Stimulated activated CD4-positive, alpha-beta T cell treated with anti-CD3 and anti-CD28 coated beads, TNF-alpha, amount 100 ng/mL, for 4 hours (primary cell): ENCODE measurements at places on chromosomes 5 and 9.

- DNase-seq: no peak
These were observed 157.0 kb downstream of the RGS3 start for GRCh38 chr9:113620377-113621161.

- no peak for DNase-seq
These were observed 5.7 kb downstream of the PHF2 start for GRCh38 chr9:93582115-93582514.

DNA sequence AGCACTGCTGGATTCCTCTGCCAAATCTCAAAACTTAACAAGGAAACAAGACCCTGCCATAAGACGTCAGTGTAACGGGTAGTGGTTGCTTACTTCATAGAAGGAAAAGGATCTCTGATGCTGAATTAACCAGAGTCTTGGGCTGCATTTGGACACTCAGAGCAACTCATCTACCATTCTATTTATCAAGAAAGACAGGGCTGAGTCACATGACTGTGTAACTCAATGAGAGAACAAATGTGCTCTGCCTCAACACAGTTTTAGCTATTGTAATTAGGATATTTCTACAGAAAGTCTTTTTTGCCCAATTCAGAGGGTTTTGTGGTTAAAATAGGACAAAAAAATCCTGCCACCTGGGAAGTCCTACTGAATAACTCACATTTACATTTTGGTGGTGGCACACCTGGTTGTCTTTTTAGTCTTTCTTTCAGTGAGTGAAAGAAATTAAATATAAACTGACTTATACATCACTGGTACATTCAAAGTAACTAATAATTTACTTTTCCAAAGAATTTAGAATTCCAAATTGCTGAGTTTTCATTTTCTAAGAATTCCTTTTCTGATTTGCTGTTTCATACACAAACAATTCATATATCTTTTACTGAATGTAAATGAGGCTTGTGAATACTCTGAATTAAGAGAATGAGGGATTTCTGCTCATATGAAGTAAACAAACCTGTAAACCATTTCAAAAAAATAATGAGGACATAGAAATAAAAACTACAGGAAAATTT, 104.4 kb downstream of the MPDZ start:
- no peak for DNase-seq

DNA sequence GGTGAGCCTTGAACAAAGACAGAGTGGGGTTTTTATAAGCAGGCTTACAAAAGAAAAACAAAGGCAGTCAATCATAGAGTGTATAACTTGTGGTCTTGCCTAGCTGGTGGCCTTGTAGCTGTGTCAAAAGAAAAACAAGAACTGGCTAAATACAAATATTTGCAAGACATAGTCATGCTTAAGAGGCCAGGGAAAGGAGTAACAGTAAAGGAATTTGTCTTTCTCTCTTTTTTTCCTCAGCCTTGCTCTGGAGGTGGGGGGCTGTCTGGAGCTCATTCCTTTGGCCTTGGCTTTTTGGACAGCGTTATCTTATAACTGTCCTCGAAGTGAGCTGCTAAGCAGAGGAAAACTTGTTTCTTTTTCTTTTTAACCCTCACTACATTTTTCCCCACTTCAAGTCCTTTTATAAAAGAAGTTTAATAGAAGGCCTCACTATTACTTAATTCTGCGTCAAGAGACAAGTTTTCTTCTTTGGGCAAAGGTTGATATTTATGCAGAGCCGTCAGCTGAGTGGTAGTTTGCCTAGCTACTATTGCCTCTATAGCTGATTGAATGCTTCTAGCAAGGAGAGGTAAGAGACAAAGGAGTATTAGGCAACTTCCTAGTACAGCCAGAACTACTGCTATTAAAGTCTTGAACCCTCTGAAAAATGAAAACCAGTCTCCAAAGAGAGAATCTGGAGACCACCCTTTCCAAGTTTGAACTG, 14.3 kb downstream of the CEL start:
- DNase-seq: no peak

- DNase-seq: no peak
These were observed 338.3 kb downstream of the IRX1 start for GRCh38 chr5:3933966-3934365.

DNA sequence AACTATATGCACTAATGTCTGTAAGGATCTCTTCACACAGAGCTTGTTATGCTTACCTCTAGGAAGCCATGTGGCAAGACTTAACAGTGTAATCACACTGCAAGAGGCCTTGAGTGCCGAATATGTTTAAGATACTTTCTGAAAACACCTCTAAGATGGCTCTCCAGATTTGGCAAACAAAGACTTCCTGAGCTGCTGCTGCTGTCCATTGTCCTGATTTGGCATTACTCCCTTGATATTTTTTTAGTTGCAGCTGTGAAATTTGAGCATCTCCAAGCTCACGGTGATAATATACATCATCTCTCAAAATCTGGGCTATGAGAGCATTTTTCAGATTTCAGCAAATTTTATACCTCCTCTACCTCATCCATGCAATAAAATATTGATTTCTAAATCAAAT, 384.5 kb upstream of the CDH6 start:
- DNase-seq: no peak

GRCh38 chr5:74673011-74673790, 11.8 kb upstream of the HEXB start:
- DNase-seq: no peak

GRCh38 chr5:135320718-135321484, 78.1 kb downstream of the MACROH2A1 start:
- DNase-seq: no peak

DNA sequence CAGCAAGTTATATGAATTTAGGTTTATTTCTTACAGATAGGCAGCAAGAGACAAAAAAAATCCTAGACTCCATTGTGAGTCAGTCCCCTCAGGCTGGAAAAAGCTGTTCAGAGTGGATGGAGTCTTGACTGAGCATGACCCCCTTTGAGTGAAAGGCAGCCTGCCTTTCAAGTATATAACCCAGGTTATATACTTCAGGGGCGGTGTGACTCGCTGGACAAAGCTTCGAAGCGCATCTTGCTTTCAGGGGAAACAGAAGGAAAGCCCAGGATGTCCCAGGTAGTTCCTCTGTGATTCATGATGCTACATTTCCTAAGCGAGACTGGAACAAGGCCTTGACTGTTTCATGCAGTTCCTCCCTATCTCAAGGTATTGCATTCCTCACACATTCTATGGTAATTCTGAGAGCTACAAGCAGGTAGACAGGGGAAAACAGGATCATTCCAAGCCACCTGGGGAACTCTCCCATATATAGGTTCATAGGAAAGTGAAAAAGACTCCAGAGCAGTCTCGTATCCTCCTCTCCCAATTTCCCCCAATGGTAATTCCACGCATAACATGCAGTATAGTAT, 1244.1 kb upstream of the CDH6 start:
- no peak for DNase-seq

GRCh38 chr5:464843-465590, 22.0 kb downstream of the EXOC3 start:
- DNase-seq: no peak

DNA sequence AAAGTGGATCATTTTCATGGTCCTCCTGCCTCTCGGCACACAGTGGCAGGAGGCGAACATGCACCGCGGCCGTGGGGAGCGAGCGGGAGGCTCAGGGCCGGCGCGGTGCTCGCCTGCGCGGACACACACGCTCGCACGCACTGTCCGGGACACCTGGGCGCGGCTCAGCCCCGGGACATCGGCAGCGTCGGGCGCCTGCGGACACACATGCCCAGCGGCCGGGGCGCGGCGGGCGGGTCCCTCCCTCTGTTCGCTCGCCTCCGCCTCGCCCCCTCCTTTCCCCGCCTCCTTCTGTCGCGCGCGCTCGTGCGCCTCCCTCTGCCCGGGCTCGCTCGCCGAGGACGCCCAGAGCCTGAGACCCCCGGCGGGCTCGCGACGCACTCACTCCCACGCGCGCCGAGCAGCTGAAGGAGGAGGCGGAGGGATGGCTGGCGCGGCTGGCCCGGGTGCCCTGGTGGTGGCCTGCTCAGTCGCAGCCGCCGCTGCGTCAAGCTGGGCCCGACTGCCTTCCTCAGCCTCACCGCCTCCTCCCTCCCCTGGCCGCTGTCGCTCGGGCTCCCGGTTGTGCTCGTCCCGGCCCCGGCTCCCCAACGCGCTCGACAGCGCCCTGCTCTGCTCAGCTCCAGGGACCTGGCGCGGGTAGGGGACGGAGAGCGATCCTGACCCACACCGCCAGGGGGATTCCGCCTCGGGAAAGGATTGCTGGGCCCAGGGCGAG, at the start of gene FRMD3:
FRMD3 (minus strand) TSS at position 230 of the 718 bp plus-strand sequence; CDS start at position 60, 170 bp downstream.
- DNase-seq: no peak

DNA sequence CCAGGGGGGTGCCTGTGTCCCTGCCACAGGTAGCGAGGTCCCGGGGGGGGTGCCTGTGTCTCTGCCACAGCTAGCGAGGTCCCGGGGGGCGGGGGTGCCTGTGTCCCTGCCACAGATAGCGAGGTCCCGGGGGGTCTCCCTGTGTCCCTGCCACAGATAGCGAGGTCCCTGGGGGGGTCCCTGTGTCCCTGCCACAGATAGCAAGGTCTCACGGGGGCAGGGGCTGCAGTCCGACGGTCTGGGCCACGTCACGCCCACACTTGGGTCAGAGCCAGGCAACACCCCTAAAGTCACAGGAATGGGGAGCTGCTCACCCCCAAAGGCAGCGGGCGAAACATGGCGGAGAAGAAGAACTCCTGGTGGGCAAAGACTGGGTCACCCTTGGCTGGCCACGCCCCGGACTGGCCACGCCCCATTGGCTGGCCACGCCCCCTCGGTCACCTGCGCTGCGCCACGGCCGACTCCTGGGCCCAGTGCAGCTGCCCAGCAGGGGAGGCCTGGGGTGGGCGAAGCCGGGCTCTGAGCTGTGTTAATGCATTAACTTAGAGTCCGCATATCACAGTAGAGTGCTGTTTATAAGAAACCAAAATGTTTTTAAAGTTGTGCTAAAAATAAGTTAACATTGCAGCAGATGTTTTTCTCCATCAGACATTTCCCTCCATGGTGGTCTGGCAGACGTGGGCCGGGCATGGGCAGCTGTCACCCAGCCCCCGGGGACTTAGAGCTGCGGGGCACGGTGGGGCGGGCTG, 7.0 kb downstream of the NOXA1 start:
- DNase-seq: no peak

DNA sequence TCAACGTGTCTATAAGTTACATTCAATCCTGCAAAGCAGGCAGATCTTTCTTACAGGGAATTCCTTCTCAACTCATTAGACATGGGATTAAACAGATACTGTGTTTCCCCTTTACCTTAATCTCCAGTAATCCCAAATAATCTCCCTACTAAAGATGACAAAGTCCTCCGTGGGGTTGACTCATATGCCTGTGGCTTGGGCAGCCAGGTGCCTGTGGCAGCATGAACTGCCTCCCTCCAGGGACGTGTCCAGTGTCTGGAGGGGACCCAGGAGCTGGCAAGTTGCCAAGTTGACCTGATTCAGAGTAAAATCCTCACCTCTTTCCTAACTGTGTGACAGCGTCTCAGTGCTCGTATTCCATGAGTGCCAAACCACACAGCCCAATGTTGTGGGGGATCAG, 94.6 kb upstream of the PTCH1 start:
- DNase-seq: no peak

- no peak for DNase-seq
These were observed 5.5 kb downstream of the IL31RA start for GRCh38 chr5:55856516-55857246.

GRCh38 chr9:14524873-14525515, 168.2 kb downstream of the ZDHHC21 start:
- no peak for DNase-seq

GRCh38 chr9:70085241-70085640, 41.6 kb downstream of the MAMDC2 start:
- no peak for DNase-seq

GRCh38 chr9:133892193-133892920, 99.8 kb downstream of the VAV2 start:
- DNase-seq: no peak

GRCh38 chr9:27602142-27602861, 29.0 kb upstream of the C9orf72 start:
- DNase-seq: no peak

DNA sequence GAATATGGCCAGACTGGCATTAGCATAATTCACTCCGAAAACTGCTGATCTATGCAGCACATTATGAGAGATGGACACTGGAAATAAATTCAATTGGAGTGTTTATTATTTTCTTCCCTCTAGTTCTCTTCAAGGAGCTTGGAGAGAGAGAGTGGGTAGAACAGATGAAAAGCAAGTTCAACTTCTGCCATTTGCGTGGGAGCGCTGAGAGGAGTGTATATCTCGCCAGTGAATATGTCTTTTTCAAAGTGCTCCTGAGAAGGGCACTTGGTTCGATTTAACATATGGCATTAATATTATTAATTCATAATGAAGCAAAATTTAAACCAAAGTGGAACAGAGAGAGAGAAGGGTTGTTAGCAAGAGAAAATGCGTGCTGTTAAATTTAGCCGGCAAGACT, 214.4 kb downstream of the DAB2IP start:
- no peak for DNase-seq

DNA sequence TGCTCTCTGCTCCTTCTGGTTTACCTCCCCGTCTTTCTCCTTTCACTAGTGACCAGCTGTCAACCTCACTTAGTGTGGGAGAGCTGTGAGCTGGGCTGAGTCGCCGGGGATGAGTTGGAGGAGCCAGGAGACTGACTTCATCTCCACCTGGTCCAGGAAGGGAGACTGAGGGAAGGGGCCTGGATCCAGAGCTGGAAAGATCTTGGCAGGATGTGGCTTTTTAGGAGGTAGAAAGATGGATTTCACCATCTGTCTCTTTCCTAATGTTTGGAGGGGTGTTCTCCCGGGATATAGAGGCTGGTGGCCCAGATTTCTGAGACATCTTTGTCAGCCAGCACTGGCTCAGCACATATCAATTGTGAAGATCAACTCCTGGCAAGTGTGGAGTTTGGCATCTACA, 37.1 kb upstream of the TNC start:
- no peak for DNase-seq

- no peak for DNase-seq
These were observed 219.3 kb downstream of the TSSK1B start for GRCh38 chr5:113215401-113216060.

DNA sequence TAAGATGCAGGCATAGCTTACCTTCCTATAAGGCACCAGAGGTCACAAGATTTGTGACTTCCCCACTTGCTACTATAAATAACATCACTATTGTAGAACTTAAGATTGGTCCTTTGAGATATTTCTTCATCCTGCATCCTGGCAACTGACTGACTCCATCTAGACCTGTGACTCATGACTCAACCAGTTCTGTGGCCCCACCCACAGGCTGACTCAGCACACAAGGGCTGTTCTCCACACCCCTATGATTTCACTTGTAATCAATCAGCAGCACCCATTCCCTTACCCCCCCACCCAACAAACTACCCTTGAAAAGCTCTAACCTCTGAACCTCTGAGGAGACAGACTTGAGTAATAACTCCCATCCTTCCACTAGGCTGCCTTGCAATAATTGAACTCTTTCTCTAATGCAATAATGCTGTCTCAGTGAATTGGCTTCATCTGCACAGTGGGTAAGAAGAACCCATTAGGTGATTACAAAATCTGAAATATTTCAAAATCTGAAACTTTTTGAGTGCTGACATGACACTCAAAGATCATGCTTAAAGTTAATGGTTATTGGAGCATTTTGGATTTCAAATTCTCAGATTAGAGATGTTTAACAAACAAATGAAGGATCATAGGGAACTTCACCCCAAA, 296.7 kb downstream of the ARL15 start:
- DNase-seq: peak; percentile 5

GRCh38 chr9:121930956-121931355, 162.2 kb downstream of the TTLL11 start:
- DNase-seq: no peak

- no peak for DNase-seq
These were observed 56.8 kb downstream of the NIPAL4 start for GRCh38 chr5:157516626-157517325.

- DNase-seq: no peak
These were observed 140.0 kb upstream of the RAD23B start for GRCh38 chr9:107142896-107143603.
